Right ventricle myocardium inferior (tissue), 1 donor: ENCODE measurements at places on chromosomes 12 and 14.

- no peak for DNase-seq
These were observed 359.8 kb downstream of the APAF1 start for GRCh38 chr12:99004799-99005466.

DNA sequence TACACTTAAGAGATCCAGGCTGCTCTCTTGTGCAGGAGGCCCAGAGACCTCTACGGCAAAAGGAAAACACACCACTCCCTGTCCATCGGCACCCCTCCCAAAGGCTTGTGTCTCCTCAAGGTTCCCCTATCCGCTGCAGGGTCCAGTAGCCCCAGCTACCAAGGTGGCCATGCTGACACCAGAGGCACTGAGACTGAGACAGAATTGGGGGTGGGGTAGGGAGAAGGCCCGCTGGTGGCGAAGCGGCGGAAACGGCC lies 590 bp downstream of the DDIT3 start:
- DNase-seq = no peak

DNA sequence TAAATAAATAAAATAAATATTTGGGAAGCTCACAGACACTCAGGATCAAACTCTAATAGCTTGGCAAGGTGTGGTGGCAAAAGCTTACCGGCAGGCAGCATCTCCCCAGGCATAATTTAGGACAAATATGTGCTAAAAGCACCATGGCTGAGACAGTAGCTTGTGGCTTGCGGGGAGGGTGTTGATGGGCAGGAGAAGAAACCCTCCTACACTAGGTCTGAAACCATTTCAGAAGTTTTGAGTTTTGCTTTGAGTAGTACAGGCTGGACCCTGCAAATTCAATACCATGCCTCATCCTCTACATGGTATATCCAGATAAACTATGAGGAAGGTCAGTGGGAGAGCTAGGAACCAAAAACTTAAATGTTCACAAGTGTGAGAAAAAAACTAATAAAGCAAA lies 33.1 kb downstream of the MAP3K9 start:
- DNase-seq = no peak

DNA sequence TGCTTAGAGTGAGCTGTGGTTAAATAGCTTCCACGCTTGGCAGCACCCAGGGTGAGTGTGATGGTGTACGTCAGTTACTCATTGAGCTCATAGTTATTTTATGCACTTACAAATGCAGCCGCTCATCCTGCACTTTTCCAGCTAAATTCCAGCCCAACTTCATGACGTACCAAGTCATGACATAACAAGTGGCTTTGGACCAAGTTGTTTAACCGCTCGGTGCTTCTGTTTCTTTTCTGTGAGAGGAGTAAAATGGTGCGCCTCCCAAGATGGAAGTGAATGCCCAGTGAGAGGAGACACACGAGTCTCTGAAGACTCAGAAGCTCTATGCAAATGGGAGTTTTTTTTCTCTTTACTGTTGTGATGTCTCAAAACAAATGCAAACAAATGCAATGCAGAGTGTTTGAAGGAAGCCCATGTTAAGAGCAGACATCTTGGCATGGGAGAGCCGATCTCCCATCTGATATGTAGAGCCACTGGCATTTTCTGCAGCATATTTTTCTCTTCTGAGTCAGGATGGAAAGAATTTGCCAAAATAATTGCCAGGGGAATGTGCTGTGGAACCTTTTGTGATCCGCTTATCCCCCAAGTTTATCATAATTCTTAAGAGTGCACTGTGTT lies 72.2 kb downstream of the FBXW8 start:
- no peak for DNase-seq

DNA sequence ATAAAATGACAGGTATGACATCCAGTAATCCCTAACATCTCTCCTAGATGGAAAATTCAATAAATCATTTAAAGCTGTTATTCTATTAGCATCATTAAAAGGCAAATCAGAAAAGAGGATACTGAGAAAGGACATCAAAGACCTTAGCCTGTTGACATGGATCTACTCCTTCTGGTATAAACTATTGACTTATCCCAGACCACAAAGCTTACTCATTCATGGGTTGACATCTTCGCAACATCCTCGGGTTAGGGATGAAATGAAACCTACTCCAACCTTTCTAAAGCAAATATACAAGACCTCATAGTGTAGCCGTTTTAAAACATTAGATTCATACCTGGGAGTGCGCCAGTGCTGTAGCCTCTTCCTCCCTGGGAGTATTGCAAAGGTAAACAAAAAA lies 191.5 kb upstream of the BTG1 start:
- DNase-seq = no peak

- no peak for DNase-seq
These were observed 41.3 kb downstream of the CD9 start for GRCh38 chr12:6241495-6241894.

DNA sequence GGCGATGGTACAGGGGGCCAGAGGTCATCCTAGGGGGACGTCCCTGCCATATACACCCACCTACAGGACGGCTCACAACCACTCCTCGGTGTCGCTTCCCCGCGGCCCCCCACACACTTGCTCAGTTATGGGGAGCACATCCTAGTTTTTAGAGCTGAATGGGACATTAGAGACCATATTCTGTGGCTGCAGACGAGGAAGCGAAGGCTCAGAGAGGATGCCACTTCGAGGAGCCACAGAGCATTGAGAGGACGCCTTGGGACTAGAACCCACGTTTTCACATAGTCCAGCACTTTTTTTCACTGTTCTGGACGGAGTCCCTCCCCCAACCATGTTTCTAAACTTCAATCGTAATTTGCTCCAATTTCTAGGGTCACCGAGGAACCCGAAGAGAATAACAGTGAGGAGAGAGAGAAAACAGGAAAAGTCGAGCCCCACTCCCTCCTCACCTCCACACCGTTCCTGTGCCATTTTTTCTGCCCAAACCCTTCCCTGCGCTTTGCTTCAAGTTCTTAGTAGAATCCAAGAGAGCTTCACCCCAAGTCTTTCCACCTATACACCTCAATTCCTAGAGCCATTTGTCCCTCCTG lies 641 bp upstream of the ASCL1 start:
- DNase-seq = no peak

- peak; percentile 33 for DNase-seq
These were observed 28.4 kb downstream of the SLC6A12 start for GRCh38 chr12:185576-185955.

DNA sequence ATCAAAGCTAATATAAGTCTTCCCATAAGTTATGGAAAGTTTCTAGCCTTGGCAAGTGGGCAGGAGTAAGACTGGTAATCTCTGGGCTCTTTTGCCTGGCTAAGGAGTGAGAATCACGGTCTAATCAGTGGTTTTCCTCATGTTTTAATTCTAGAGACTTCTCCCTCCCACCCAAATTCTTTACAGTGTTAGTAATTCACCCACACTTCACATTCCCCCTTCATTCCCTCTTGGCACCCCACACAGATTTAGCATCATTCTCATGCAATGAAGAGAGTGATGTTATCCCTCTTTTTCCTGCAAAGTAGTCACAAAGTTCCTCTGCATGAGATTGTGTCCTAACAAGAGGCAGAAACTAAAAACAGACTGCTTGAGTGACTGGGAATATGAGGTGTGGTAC lies 28.6 kb upstream of the CACNA2D4 start:
- DNase-seq = no peak
